ENCODE measurements at places on chromosomes 12 and 14.

GRCh38 chr12:79661629-79662028, 29.1 kb downstream of the PAWR start:
- no peak for DNase-seq

- DNase-seq: no peak
These were observed 195.1 kb upstream of the CAND1 start for GRCh38 chr12:67074072-67074471.

- DNase-seq: no peak
These were observed 7.3 kb downstream of the RSRC2 start for GRCh38 chr12:122519418-122519817.

DNA sequence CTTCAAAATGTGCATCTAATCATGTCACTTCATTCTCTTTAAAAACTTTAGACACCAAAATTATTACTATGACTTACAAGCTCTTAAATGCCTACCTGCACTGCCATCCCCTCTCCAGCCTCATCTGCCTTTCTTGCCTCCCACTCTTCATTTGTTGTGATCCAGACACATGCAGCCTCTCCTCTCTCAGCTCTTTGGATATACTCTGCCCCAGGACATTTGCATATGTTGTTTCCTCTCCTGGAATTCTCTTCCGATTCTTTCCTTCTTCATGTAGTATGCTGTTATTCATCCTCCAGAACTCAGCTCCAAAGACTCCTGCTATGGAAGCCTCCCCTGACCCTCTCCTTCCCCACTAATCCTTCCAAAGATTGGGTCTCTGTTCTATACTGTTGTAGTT, 197.6 kb downstream of the ANO4 start:
- no peak for DNase-seq

- no peak for DNase-seq
These were observed 23.5 kb downstream of the IFNG-AS1 start for GRCh38 chr12:68012712-68013111.

- no peak for DNase-seq
These were observed 108.8 kb downstream of the ETNK1 start for GRCh38 chr12:22733756-22734155.

- no peak for DNase-seq
These were observed 84.6 kb downstream of the SLC38A6 start for GRCh38 chr14:61065656-61066055.

DNA sequence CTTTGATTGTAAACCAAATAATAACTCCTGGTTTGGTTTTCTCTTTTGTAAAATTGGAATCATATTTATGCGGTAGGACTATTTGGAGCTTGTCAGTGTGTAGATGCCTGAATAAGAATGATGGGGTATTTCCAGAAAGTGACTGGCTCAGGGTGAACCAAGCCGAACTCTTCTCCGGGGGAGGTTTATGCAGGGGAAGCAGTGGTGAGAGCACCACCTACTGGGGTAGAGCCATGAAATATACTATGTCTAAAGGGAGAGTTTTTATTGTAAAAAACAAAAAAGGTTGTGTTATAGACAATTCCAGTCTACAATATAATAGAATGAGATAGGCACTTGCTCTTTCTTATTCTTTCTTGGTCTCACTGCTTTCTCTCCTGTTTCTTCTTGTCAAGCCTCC, 222.9 kb upstream of the SLC16A7 start:
- DNase-seq: no peak

All from activated T-cell treated with anti-CD3 and anti-CD28 coated beads for 24 hours (primary cell).